ENCODE measurements at places on chromosomes 3 and 15. TPM values are rescaled to one million over a fixed set of nuclear protein-coding genes. Genes with fewer than 3 reads are reported as not detected.

The LRRC31 gene
- not detected for total RNA-seq

The FBXL2 gene
- 3.0 TPM for total RNA-seq

The HGD gene
- 0.12 TPM for total RNA-seq

The LHFPL4 gene
- not detected for total RNA-seq

The DNASE1L3 gene
- not detected for total RNA-seq

The IGDCC3 gene
- total RNA-seq, result not detected

The GRIP2 gene
- not detected for total RNA-seq

The ZNF80 gene
- not detected for total RNA-seq

The GOLGA6B gene
- total RNA-seq, result not detected

The FOXP1 gene
- total RNA-seq, result 15.9 TPM

The IGSF10 gene
- total RNA-seq, result under 0.01 TPM

The MYO5C gene
- 0.06 TPM for total RNA-seq

The FBXO40 gene
- not detected for total RNA-seq

The KCNAB1 gene
- 0.10 TPM for total RNA-seq

The GABRB3 gene
- 14.4 TPM for total RNA-seq

The ZNF774 gene
- total RNA-seq, result 0.23 TPM

The TMEM207 gene
- not detected for total RNA-seq

The PTX3 gene
- 1.5 TPM for total RNA-seq

The MYL3 gene
- total RNA-seq, result not detected

The FGF12 gene
- total RNA-seq, result 4.4 TPM

The TMCO5A gene
- not detected for total RNA-seq

The TXNRD3 gene
- 11.6 TPM for total RNA-seq

The TNK2 gene
- total RNA-seq, result 3.7 TPM

The NR2E3 gene
- not detected for total RNA-seq

The EIF4G1 gene
- total RNA-seq, result 235 TPM

The CCDC13 gene
- total RNA-seq, result not detected

The SCN10A gene
- total RNA-seq, result not detected

The LMAN1L gene
- total RNA-seq, result not detected

The ATP13A5 gene
- total RNA-seq, result 0.04 TPM

The LRRN1 gene
- total RNA-seq, result 1.6 TPM

The GOLGA8R gene
- not detected for total RNA-seq

The TJP1 gene
- total RNA-seq, result 27.3 TPM

The HRG gene
- not detected for total RNA-seq

The EPHA3 gene
- 3.6 TPM for total RNA-seq

The ST8SIA2 gene
- 0.04 TPM for total RNA-seq

The SPPL2A gene
- total RNA-seq, result 199 TPM

The TMF1 gene
- 8.6 TPM for total RNA-seq

The C3orf22 gene
- not detected for total RNA-seq

The GNAT1 gene
- total RNA-seq, result not detected

The PTPN23 gene
- total RNA-seq, result 3.8 TPM

The GOLGA6L4 gene
- total RNA-seq, result not detected

The WNT5A gene
- 63.3 TPM for total RNA-seq

The RNF168 gene
- 12.6 TPM for total RNA-seq

The C2CD4B gene
- not detected for total RNA-seq
